ENCODE measurements at places on chromosomes 2 and 18.

GRCh38 chr2:220845766-220846273 is 726.3 kb downstream of the EPHA4 start:
- no peak for DNase-seq

- no peak for DNase-seq
Measured at GRCh38 chr2:230910546-230911177, 14.4 kb downstream of the GPR55 start.

- DNase-seq: peak; percentile 77
Measured at GRCh38 chr2:98412751-98413458, 31.8 kb upstream of the INPP4A start.

- DNase-seq: no peak
Measured at GRCh38 chr2:109197491-109198418, 68.8 kb downstream of the SH3RF3 start.

GRCh38 chr18:39958876-39959275 is 1996.2 kb upstream of the PIK3C3 start:
- DNase-seq: no peak

- DNase-seq: no peak
Measured at GRCh38 chr2:144310484-144310883, 209.4 kb downstream of the ZEB2 start.

DNA sequence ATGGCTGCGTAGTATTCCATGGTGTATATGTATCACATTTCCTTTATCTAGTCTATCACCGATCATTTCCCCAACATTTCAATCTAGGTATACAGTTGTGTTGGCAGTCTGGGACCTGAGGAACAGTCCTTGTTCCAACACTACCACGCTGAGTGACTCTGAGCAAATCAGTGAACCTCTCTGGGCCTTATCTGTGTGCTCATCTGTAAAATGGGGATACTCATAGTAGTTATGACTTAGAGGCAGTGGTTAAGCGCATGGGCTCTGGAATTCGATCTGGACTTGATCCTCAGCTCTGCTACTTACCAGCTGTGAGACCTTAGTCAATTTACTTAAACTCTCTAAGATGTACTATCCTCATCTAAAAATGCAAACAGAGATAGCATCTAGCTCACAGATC is 85.1 kb downstream of the BCL2 start:
- DNase-seq: no peak

DNA sequence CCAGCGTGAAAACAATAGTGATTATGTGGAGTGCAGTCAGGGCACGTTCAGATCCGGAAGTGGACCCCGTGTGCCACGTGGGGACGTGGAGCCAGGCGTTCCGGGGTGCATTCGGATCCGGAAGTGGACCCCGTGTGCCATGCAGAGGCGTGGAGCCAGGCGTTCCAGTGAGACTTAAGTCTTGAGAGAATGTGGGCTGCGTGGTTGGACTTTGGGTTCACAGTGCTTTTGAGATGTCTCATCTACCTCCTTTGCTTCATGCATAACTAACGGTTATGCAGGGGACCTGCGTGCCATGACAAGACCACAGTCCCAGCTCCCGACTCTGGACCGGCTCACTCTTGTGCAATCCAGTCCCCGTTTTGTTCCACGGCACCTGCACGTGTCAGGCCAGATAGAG is 28.8 kb downstream of the CTDP1 start:
- DNase-seq: no peak

- no peak for DNase-seq
Measured at GRCh38 chr2:12861344-12861930, 144.7 kb downstream of the TRIB2 start.

DNA sequence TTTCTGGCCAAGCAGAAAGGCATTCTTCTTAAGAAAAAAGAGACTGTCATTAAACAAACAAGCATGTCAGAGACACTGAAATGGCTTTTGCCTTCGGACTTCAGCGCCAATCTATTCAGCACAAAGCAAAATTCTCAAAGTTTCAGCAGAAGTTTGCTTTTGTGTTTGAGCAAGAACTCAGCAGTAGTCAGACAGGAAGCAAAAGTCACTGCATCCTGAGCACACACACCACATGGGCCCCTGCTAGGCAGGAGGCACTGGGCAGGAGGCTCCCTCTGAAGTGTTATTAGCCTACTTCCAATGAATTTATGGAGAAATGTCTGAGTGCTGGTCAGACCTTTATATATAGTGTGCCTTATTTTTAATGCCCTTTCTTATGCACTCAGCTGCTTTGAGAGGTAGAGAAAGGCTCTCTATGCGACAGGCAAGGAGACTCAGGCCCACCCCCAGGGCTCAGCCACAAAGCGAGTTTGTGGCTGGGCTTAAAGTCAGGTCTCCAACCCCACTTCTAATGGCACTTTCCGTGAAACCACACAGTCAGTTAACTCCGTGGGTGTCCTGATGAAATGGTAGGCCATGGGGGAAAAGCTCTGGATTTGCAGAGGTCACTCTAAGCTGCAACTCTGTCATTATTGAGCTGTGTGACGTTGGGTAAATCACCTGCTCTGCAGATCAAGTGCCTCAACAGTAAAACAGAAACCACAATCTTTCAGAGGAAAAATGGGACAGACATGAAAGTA is 161.0 kb upstream of the TMEM200C start:
- DNase-seq: peak; percentile 29

DNA sequence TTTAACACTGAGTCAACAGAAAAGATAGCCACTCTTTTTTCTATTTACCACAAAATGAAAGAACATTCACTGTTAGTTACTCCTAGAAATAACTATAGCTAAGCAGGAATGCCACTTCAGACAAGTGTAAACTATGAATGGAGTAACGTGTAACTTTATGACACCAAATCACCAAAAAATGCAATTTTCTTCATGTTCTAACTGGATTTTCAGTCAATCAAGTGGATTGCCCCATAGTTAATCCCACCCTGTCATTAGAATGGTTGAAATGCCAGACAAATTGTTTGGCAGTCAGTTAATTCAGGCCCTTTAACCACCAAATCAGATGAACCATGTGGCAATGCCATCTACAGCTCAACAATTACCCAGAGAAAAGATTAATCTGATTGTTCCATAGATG is 9.9 kb downstream of the EPHA4 start:
- DNase-seq: no peak

DNA sequence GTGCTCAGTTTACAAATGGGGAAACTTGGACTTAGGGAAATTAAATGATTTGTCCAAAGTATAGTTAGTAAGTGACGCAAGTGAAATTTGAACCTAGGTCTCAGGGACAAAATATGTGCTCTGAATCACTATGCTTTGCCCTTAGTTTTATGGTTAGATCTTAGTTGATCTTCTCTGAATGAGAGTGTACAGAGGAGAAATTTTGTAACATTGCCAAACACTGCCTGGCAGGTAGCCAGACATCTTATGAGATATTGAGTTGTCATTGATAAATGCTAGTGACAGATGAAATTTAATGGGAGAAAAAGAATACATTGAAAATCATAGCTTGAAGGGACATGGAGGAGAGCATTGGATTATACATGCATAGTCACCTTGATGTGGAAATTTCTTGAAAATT is 91.4 kb downstream of the GALNT1 start:
- no peak for DNase-seq

- DNase-seq: no peak
Measured at GRCh38 chr2:41735476-41735875, 312.3 kb upstream of the PKDCC start.

GRCh38 chr2:238162846-238163441 is 4.2 kb downstream of the ERFE start:
- DNase-seq: peak; percentile 57

- no peak for DNase-seq
Measured at GRCh38 chr2:44109166-44109565, 59.5 kb upstream of the PPM1B start.

GRCh38 chr18:6203791-6204190 is 210.9 kb downstream of the L3MBTL4 start:
- no peak for DNase-seq

GRCh38 chr2:127454595-127455565 is 36.7 kb downstream of the PROC start:
- peak; percentile 41 for DNase-seq

DNA sequence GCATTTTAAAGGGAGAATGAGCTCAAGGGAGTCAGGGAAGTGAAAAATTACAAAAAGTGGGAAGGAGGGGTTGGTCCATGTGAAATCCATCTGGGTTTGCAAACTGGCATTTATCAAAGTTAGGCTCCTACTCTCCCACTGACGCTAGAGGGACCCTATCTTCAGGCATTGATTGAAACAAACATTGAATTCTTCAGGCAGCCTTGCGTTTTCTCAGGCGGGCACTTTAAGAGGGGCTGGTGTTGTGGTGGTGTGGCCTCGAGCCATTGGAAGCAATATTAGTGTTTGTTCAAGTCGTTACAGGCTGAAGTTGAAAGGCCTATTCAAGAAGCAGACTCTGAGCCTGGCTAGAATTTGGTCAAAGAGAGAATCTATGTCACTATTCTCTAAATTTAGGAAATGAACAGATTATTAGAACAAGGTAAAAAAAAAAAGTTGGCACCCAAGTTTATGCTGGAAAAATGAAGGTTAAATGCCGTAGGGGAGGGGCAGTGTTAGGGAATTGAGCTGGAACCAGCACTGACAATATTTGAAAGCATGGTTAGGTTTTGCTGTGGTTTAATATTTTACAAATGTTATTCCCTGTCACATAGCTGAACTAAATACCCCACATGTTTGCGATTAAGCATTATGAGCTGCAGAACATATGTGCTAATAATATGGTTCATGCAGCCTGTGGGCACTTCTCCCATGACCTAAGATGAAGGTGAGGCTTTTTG is 36.8 kb downstream of the STON1 start:
- peak; percentile 21 for DNase-seq

GRCh38 chr18:56038171-56039030 is 450.4 kb upstream of the TCF4 start:
- DNase-seq: no peak

GRCh38 chr18:35029770-35030169 is 11.4 kb upstream of the MAPRE2 start:
- peak; percentile 56 for DNase-seq

DNA sequence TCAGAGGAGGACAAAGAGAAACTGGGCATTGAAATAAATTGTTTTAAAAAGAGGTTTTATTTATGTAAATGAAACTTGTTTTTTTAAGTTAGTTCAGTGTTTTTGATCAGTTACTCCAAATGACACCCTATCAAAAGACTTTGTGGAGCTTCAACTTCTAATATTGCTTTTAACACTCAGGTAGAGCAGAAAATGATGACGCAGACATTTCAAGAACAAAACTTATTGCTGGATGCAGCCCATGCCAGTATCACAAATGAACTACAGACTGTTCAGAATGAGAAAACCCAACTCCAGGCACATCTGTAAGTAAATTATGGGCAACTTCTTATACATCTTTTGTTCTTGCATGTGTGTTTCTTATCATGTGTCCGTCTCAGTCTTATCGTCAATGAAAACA is 36.4 kb downstream of the CCDC150 start:
- no peak for DNase-seq

DNA sequence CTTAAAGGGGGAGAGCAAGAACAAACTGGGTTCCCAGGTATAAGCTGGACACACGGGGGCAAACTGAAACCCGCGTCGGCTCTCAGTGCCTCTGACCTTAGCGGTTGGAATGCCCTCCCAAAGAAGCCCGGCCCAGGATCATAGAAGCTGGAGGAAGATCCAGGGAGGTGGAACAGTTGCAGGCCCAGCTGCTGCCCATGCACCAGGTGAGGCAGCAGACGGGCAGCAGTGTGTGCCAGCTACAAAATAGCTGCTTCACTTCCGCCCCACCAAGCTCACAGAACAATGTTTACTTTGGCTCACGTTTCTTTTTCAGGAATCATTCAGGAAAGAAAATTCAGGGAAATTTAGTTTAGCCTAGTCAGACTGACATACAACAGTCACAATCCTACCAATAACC is 3.9 kb upstream of the ERMN start:
- DNase-seq: no peak

- peak; percentile 54 for DNase-seq
Measured at GRCh38 chr2:26346454-26347053, at the start of gene ADGRF3. Gene ADGRF3 (minus strand): TSS chr2:26346789. CDS start chr2:26346234, 555 bp downstream.

- no peak for DNase-seq
Measured at GRCh38 chr2:75801234-75801982, 90.7 kb upstream of the GCFC2 start.

GRCh38 chr2:158213773-158214172 is 112.1 kb downstream of the UPP2 start:
- DNase-seq: no peak

- DNase-seq: peak; percentile 48
Measured at GRCh38 chr2:143513081-143513480, 383.9 kb downstream of the ARHGAP15 start.

- DNase-seq: no peak
Measured at GRCh38 chr2:40370007-40370395, 81.9 kb downstream of the SLC8A1 start.

DNA sequence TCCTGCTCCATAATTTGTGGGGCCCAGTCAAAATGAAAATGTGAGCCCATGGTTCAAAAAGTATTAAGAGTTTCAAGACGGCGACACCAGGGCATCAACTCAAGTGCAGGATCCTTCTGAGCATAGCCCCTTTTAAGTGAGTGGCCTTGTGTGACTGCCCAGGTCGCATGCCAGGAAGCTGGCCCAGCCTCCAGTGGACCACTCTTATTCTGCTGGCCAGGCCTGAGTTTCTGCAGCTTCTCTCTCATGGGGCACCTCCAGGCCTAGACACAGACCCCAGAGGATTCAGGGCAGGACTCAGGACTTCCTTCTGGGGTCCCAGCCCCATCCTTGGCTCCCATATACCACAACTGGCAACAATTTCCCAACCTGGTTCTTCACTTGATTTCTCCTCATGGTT is 83.5 kb upstream of the HAAO start:
- no peak for DNase-seq

GRCh38 chr2:20182241-20182931 is 42.5 kb downstream of the SDC1 start:
- DNase-seq: no peak

DNA sequence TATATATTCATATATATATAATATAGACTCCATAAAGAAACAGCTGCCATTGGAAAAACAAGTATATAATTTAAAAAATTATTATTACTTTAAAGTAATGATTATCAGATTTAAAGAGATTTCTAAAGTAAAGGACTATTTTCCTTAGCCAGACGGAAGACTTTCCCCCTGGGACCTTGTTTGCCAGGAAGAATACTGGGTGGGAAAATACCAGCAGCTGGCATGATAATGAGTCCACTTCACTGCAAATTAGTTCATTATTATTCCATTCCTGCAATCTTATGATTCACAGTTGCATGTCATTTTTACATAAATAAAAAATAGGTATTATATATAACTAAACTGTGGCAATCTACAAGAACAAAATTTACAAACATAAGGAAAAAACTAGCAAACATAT is 339.8 kb upstream of the CDH7 start:
- no peak for DNase-seq

DNA sequence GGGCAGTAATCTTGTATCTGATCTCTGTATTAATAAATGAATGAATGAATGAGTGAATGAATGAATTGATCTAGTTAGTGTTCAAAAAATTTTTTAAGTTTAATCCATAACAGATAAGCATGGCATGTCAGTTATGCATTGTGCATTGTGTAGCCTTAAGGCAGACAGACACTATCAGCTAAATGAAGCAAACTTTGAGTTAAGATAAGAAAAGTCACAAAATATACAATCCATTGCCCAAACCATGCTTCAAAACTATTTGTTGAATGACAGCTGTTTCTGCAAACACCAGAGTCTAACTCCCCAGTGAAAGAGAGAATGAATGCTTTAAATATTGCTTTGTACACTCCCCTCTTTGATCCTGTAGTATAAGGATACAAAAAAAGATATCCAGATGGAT is 314.3 kb upstream of the ETAA1 start:
- no peak for DNase-seq

GRCh38 chr18:69992776-69993175 is 45.1 kb upstream of the CD226 start:
- no peak for DNase-seq

GRCh38 chr18:46028536-46028891 is 43.5 kb downstream of the PSTPIP2 start:
- DNase-seq: no peak

Measured in ACHN (cell line).